ENCODE measurements at places on chromosomes 5 and 9. TPM values are rescaled to one million over a fixed set of nuclear protein-coding genes. Genes with fewer than 3 reads are reported as not detected.

DNA sequence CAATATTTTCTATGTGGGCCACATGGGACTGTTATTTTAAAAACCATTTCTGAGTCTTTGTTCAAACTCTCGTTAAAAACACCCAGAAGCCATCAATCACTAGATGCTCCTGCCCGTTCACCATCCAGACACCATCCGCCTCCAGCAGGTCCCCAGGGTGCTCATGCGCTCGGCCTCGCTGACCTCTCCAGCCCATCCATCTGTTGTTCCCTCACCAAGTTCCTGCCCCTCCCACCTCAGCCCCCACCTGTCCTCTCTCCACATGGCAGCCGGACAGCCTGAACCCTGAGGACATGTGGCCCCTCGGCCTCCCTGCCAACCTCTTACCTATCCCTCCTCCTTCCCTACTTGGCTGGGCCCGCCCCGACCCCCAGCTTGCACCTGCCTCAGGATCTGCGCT is 31.6 kb downstream of the NSUN2 start:
- no peak overlapping the region for H3K4me3 ChIP-seq
- DNase-seq = no peak
- H3K36me3 ChIP-seq = no peaks in the 10 kb centered on the region
- no peaks in the 10 kb centered on the region for H3K27me3 ChIP-seq
- no peak overlapping the region for H3K27ac ChIP-seq

DNA sequence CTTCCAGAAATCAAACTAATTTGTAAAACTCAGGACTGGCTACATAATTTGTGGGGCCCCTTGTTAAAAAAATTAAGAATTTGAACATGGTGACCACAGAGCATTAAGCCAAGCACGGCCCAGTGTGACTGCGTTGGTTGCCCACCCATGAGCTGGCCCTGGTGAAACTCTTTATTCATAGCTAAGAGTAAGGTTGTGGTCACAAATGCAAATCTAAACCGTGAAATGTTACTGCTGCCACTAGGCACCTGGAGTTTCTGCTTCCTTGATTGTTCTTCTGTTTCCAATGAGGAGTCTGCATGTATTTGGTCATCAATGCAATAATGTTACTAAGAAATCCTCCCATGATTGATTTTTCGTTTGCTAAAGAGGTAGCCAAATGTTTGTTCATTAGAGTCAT is 4.2 kb downstream of the GCNT1 start:
- no peak overlapping the region for H3K4me3 ChIP-seq
- H3K36me3 ChIP-seq = no peaks in the 10 kb centered on the region
- peaks cover 4% of the 10 kb centered on the region for H3K4me1 ChIP-seq
- no peak for DNase-seq
- no peaks in the 10 kb centered on the region for H3K27me3 ChIP-seq

DNA sequence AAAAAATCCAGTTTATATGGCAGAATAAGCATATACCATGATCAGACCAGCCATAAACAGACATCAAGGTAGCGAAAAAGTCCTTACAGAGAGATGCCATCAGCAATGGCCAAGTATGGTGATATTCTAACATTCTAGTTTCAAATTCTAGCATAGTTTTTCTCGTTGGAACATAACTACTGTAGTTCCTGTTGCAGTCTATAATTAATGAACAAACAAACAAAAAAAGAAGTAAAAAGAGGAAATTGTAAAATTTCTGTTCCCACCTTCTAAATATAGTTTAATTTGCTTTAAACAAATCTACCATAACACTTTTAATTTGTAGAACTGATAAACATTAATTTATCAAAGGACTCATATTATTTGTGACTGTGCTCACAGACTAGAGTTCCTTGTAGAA is 9.9 kb upstream of the CD180 start:
- no peak overlapping the region for H3K4me3 ChIP-seq
- DNase-seq = no peak
- H3K27ac ChIP-seq = no peak overlapping the region
- no peaks in the 10 kb centered on the region for H3K4me1 ChIP-seq
- no peaks in the 10 kb centered on the region for H3K36me3 ChIP-seq
- no peaks in the 10 kb centered on the region for H3K27me3 ChIP-seq

- no peaks in the 10 kb centered on the region for H3K36me3 ChIP-seq
- no peak for DNase-seq
- H3K27me3 ChIP-seq = no peaks in the 10 kb centered on the region
These were observed 674.9 kb downstream of the PRR16 start for GRCh38 chr5:121138952-121139351.

DNA sequence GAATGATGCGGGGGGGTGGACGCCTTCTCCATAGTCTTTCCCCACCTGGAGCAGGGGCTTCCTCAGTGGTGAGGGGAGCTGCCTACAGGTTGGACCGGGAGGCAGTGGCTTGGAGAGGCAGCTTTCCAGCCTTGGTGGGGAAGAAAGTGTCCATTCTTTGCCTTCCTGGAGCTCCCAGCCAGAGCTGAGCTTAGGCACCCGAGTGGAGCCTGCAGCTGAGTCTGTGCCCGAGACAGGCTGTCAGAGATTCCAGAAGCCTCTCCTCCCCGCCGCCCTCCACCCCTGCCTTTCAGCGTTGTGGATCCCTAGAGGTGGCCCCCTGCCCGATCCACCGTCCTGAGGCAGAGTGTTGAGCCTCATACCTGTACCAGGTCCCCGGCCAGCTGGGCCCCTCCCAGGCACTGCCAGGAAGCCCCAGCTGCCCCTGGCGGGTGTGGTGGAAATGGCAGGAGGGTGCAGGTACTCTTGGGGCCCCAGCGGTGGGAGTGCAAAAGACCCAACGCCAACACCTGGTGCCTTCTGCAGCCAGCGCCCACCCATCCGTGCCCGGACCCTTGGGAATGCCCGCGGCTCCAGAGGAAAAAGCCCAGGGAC is 112.0 kb downstream of the RXRA start:
- H3K36me3 ChIP-seq = no peaks in the 10 kb centered on the region
- no peaks in the 10 kb centered on the region for H3K27me3 ChIP-seq
- no peak overlapping the region for H3K27ac ChIP-seq
- peaks cover 57% of the 10 kb centered on the region for H3K4me1 ChIP-seq
- no peak overlapping the region for H3K4me3 ChIP-seq

GRCh38 chr9:120350596-120350995 is 229.4 kb downstream of the CDK5RAP2 start:
- no peak overlapping the region for H3K27ac ChIP-seq
- H3K4me1 ChIP-seq = no peaks in the 10 kb centered on the region
- DNase-seq = no peak
- no peaks in the 10 kb centered on the region for H3K36me3 ChIP-seq
- H3K27me3 ChIP-seq = no peaks in the 10 kb centered on the region
- no peak overlapping the region for H3K4me3 ChIP-seq

DNA sequence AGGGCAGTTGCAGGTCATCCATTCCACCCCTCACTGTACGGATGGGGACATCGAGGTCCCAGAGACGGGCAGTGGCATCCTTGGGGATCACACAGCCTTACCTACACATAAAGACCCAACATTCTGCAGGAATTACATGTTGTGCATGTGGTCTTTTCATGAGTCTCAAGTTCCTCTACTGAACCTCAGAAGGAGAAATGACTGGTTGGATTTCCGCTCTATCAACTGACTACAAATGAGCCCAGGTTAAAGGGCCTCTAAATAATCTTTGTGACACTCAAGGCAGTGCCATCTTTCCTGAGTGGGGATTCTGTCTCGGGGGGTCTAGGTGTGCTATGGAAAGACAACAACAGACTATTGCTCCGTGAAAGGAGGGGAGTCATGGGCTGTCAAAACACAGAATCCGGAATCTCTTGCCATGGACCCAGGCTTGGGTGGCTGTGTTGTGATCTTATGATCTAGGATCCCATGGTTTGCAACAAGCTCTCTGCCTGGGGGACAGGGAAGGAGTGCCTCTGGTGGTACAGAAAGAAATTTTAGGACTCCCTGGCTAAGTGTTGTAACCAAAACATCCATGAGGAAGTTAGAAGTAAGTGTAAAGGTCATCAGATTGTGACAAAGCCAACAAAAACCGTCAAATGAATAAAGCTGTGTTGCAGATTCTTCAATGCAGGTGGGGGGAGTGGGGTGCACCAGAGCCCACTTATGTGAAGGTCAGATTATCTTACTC is 1.9 kb upstream of the SLC31A2 start:
- no peak for DNase-seq
- peaks cover 17% of the 10 kb centered on the region for H3K4me1 ChIP-seq
- H3K27me3 ChIP-seq = no peaks in the 10 kb centered on the region
- H3K27ac ChIP-seq = no peak overlapping the region
- H3K36me3 ChIP-seq = no peaks in the 10 kb centered on the region

GRCh38 chr9:136117916-136118319 is 757 bp downstream of the TMEM250 start:
- no peaks in the 10 kb centered on the region for H3K27me3 ChIP-seq
- no peak for DNase-seq
- H3K36me3 ChIP-seq = no peaks in the 10 kb centered on the region
- peaks cover 18% of the 10 kb centered on the region for H3K4me1 ChIP-seq
- peak overlapping the region; percentile 53 for H3K27ac ChIP-seq
- peak overlapping the region; percentile 86 for H3K4me3 ChIP-seq

PDCD1LG2 gene
- polyA plus RNA-seq = 2.4 TPM

SMARCA2 gene
- polyA plus RNA-seq = 176 TPM

MYOZ3 gene
- 10.4 TPM for polyA plus RNA-seq

HSPB3 gene
- polyA plus RNA-seq = 2.8 TPM

DMRTA1 gene
- 0.38 TPM for polyA plus RNA-seq

Measured in testis (tissue), 5 donors.